LoVo (cell line): ENCODE measurements at places on chromosomes 3 and 15.

GRCh38 chr3:151120409-151120808 is 34.9 kb downstream of the MED12L start:
- DNase-seq: no peak

GRCh38 chr15:48695088-48695826 is 49.7 kb upstream of the FBN1 start:
- no peak for DNase-seq

- no peak for DNase-seq
Measured at GRCh38 chr15:45328663-45329062, 49.7 kb downstream of the GATM start.

DNA sequence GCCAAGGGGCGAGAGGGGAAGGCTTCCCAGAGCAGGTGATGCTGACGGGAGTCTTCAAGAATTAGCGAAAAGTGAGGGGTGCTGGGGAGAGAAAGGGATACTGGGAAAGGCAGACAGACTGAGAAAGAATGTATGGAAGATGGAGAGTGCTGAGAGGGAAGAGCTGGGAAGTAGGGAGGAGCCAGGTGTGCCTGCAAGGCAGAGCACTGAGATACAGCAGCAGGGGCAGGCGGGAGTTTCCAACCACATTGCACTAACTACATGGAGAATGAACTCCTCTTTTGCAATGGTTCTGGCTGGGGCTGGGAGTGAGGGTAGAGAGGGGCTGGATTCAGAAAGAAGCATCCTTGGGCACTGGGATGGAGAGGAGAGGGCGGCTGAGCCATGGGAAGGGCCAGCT is 16.0 kb upstream of the CRABP1 start:
- no peak for DNase-seq

GRCh38 chr3:45704301-45704943 is 15.2 kb downstream of the SACM1L start:
- DNase-seq: no peak

- no peak for DNase-seq
Measured at GRCh38 chr3:3851621-3852323, 52.5 kb downstream of the LRRN1 start.
